ENCODE measurements at places on chromosomes 11 and 22.

- DNase-seq = no peak
- H3K27me3 ChIP-seq = no peaks in the 10 kb centered on the region
- H3K27ac ChIP-seq = no peak overlapping the region
- H3K4me3 ChIP-seq = no peak overlapping the region
- peaks cover 2% of the 10 kb centered on the region for H3K36me3 ChIP-seq
- H3K4me1 ChIP-seq = peaks cover 6% of the 10 kb centered on the region
Observed at GRCh38 chr11:87150936-87151335, 113.2 kb downstream of the TMEM135 start.

- no peaks in the 10 kb centered on the region for H3K4me1 ChIP-seq
- H3K27ac ChIP-seq = no peak overlapping the region
- no peaks in the 10 kb centered on the region for H3K36me3 ChIP-seq
- no peak overlapping the region for H3K4me3 ChIP-seq
Observed at GRCh38 chr11:117424781-117425180, 97.1 kb downstream of the CEP164 start.

- H3K27me3 ChIP-seq = peaks cover 18% of the 10 kb centered on the region
- no peak overlapping the region for H3K27ac ChIP-seq
- DNase-seq = no peak
Observed at GRCh38 chr11:19420868-19421533, 180.3 kb upstream of the E2F8 start.

GRCh38 chr11:72805216-72805615 lies 9.0 kb upstream of the ATG16L2 start:
- no peak overlapping the region for H3K4me3 ChIP-seq
- peaks cover 1% of the 10 kb centered on the region for H3K36me3 ChIP-seq
- no peak overlapping the region for H3K27ac ChIP-seq
- peaks cover 7% of the 10 kb centered on the region for H3K4me1 ChIP-seq

GRCh38 chr11:82899957-82900276 lies 313 bp downstream of the PRCP start:
- peak overlapping the region; percentile 100 for H3K4me3 ChIP-seq
- peaks cover 57% of the 10 kb centered on the region for H3K4me1 ChIP-seq
- H3K27me3 ChIP-seq = no peaks in the 10 kb centered on the region

DNA sequence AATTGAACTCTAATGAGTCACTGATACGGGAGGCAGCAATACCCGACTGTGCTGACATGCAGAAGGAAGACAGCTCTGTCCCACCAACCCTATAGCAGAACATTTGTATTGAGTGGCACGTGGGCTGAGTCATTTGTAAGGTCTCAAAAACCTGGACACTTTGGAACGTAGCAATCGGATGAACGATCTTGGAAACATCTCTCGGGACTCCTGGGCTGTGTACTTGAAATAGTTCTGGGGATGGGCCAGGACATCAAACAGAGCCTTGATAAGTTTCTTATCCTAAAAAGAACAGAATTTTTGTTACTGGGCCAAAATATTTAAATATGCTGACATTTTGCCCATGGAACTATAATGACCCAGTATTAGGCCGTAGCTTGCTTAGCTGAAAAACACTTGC lies 17.1 kb upstream of the NRIP3 start:
- H3K27me3 ChIP-seq = peaks cover 20% of the 10 kb centered on the region
- H3K4me1 ChIP-seq = peaks cover 17% of the 10 kb centered on the region
- no peak overlapping the region for H3K27ac ChIP-seq
- no peak overlapping the region for H3K4me3 ChIP-seq
- H3K36me3 ChIP-seq = no peaks in the 10 kb centered on the region

GRCh38 chr11:17887779-17888178 lies 125.1 kb downstream of the SERGEF start:
- no peaks in the 10 kb centered on the region for H3K27me3 ChIP-seq
- H3K4me1 ChIP-seq = no peaks in the 10 kb centered on the region
- DNase-seq = no peak

- no peaks in the 10 kb centered on the region for H3K27me3 ChIP-seq
- no peak overlapping the region for H3K27ac ChIP-seq
- H3K4me1 ChIP-seq = peaks cover 85% of the 10 kb centered on the region
- H3K4me3 ChIP-seq = peak overlapping the region; percentile 7
- H3K36me3 ChIP-seq = no peaks in the 10 kb centered on the region
- DNase-seq = peak; percentile 45
Observed at GRCh38 chr11:83002053-83002452, 69.6 kb downstream of the RAB30 start.

DNA sequence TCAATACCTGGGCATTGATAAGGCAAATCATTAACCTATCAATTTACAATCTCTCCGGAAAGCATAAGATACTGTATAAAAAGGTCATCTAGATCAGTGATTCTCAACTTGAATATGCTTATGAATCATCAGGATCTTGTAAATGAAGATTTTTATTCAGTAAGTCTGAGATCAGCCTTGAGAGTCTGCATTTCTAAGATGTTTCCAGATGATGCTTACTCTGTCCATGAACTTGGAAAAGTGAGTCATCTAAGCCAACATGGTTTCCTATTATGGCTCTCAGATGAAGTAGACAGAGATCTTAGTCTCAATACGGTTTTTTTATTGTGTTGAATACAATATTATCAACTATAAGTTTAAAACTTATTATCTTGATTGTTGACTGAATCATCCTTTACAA lies 226.4 kb upstream of the KIRREL3 start:
- H3K4me1 ChIP-seq = no peaks in the 10 kb centered on the region
- DNase-seq = no peak

DNA sequence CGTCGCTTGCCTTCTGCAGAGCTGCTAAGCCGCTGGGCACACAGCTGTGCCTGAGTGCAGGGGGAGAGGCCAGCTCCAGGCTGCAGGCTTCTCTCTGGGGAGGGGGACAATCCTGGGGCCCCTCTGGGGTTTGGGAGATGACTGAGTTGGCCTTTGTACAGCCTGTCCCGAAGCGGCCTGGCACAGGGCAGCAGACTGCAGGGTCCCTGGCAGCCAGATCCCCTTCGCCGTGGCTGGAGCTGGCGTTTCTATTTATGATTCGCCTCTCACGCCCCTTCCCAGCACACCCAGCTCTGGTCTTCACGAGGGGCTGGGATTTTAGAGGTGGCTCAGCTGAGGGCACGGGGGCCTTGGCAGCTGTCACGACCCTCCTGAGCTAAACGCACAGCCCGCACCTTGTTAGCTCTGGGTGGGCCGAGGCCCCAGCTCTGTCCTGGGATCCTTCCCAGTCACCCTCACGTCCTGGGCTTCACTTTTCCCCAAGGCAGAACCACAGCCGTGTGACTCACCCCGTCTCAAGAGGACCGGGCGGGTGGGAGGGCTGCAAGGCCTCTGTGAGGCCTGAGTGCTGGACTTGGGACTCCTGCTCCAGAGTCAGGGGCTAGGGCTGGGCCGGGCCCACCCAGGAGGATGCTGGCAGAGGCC lies 18.4 kb downstream of the OSBPL5 start:
- DNase-seq = no peak
- no peaks in the 10 kb centered on the region for H3K4me1 ChIP-seq
- no peaks in the 10 kb centered on the region for H3K36me3 ChIP-seq
- H3K4me3 ChIP-seq = no peak overlapping the region
- H3K27ac ChIP-seq = no peak overlapping the region

DNA sequence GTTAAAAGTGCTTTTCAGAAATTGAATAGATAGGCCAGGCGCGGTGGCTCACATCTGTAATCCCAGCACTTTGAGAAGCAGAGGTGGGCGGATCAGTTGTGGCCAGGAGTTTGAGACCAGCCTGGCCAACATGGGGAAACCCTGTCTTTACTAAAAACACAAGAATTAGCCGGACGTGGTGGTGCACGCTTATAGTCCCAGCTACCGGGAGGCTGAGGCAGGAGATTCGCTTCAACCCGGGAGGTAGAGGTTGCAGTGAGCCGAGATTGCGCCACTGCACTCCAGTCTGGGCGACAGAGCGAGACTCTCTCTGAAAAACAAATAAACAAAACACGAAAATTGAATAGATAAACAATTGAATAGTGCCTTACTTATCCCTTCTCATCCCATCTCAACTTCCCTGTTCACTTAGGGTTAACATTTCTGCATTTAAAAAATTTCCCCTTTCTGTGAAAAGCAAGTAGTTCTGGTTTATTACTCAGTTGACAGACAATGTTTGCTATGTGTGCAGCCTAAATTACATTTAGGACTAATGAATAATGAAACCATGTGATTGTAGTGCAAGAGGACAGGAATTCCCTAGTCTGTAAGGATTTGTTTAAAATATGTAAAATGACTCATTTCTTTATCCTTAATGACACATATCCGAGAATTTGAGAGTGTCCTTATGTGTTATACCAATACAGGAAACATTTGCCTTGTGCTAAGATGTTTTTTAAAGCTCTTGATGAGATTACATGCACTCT lies 6.0 kb downstream of the RNF169 start:
- H3K27ac ChIP-seq = peak overlapping the region; percentile 41
- H3K36me3 ChIP-seq = peaks cover 8% of the 10 kb centered on the region
- DNase-seq = no peak
- H3K4me1 ChIP-seq = peaks cover 32% of the 10 kb centered on the region

GRCh38 chr22:36740716-36741115 lies 35.2 kb downstream of the IFT27 start:
- H3K27ac ChIP-seq = no peak overlapping the region
- peaks cover 6% of the 10 kb centered on the region for H3K27me3 ChIP-seq
- H3K4me3 ChIP-seq = no peak overlapping the region
- no peaks in the 10 kb centered on the region for H3K36me3 ChIP-seq
